ENCODE measurements at places on chromosomes 13 and 19.

DNA sequence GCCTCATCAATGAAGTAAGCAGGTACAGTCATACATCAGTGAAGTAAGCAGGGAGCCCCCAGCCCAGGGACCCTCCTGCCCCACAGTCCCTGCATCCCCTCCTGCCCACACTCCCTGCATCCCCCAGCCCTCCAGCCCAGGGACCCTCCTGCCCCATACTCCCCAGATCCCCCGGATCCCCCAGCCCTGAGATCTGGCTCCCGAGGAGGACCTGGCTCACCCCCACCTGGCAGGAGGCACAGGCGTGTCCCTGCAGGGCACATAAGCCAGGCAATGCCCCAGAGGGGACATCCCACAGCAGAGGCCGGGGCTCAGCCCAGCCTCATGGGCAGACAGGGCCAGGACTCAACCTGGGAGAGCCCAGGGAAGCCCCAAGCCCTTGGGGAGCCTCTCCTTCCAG is 53.6 kb upstream of the TPM4 start:
- no peak for DNase-seq

DNA sequence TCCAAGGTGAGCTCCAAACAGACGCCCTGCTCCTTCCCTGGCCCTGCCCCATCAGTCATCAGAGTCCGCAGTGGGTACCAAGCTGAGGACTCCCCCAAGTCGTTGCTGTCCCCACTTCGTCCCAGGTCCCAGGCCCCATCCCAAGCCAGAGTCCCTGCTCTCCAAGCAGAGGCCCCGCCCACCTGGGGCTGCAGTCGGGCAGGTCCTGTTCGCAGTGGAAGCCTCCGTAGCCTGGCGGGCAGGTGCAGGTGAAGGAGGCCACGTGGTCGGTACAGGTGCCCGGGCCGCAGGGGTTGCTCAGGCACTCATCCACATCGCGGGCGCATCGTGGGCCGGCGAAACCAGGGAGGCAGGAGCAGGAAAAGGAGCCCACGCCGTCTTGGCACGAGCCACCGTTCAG is 19.4 kb downstream of the NOTCH3 start:
- DNase-seq = no peak

GRCh38 chr13:20057963-20058362 is 99.4 kb downstream of the ZMYM2 start:
- DNase-seq = no peak

DNA sequence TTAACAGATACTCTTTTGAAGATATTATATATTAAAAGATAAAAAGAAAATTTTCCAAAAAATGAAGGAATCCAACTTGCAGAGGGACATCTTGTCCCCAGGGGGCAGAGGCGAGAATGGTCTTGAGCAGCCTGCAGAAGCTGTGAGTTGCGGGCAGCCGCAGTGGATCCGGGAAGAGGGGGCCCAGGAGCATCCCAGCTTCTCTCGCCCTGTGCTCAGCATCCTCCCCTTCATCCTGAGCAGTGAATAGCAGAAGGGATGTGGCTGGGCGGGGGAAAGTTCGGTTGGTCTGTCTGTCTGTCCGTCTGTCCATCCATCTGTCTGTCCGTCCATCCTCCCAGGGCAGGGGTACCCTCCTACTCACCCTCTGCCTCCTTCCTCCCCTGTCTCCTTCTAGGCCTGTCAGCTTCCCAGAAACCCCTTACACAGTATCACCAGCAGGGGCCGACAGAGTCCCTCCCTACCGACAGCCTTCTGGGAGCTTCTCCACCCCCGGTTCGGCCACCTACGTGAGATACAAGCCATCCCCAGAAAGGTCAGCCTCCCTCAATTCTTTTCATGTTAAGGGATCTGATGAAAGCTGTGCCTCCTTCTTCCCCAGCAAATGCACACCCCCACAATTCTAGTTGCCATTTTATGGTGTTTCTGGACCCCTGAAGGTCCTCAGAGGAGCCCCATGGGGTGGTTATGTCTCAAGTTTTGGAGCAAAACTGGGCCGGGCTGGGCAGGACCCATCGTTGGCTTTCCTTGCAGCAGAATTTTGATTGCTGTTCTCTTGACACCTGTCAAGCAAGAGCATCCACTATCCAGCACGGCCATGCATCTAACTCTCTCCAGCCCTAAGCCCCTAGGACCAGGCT is 81.6 kb downstream of the DPF1 start:
- peak; percentile 66 for DNase-seq

GRCh38 chr13:67146523-67147130 is 83.5 kb downstream of the PCDH9 start:
- no peak for DNase-seq

DNA sequence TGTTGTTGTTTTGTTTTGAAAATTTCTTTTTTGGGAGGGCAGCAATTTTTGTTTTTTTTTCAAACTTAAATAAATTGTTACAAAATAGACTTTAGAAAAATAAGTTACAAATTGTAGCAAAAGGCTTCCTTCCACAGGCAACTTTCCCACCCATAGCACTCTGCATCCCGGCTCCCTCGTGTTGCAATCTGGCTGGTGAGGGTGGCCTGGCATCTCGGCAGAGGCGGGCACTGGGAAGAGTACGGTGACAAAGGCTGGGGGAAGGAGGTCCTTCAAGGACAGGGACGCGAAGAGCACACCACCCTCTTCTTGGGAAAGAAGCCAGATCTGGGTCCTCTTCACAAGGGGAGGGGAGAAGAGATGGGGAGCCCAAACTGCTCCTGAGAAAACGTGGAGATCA is 379.7 kb downstream of the OLFM4 start:
- no peak for DNase-seq

DNA sequence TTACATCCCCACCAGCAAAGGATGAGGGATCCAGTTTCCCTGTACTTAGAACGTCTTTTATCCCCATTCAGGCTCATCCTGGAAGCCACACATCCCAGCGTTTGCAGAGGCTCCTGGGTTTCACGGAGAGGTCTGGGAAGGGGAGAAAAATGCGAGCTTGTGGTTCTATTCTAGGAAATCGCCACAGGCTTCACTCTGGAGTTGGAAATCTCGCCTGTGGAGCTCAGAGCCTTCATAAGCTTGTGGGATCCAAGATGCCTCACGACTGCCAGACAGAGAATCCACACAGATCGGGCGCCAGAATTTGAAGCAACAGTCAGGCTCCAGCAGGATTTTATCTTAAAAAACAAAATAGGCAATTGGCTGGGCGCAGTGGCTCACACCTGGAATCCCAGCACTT is 157.9 kb downstream of the PTPRS start:
- DNase-seq = no peak

GRCh38 chr19:3175781-3176714 is 2.5 kb upstream of the S1PR4 start:
- DNase-seq = no peak

DNA sequence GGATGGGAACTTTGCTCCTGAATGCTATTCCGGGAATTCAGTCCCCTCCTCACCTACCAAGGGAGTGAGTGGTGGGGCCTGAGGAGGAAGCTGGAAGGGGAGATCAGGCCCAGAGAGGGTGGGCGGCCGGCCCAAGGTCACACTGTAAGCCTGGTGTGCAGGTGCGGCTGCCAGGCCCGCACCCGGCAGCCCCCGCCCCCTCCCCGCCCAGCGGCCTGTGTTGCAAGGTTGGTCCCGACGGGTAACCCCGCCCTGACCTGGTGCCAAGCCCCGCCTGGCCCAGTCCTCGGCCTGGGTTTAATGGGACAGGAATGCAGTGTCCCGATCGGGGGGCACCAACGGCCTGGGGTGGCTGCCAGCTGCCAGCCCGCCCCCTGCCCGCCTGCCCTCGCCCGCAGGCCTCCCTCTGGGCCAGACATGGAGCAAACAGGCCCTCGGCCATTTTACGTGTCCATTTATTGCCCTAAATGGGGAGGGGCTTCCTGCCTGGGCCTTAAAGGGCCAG is 5.5 kb downstream of the ZBTB7A start:
- DNase-seq = no peak

DNA sequence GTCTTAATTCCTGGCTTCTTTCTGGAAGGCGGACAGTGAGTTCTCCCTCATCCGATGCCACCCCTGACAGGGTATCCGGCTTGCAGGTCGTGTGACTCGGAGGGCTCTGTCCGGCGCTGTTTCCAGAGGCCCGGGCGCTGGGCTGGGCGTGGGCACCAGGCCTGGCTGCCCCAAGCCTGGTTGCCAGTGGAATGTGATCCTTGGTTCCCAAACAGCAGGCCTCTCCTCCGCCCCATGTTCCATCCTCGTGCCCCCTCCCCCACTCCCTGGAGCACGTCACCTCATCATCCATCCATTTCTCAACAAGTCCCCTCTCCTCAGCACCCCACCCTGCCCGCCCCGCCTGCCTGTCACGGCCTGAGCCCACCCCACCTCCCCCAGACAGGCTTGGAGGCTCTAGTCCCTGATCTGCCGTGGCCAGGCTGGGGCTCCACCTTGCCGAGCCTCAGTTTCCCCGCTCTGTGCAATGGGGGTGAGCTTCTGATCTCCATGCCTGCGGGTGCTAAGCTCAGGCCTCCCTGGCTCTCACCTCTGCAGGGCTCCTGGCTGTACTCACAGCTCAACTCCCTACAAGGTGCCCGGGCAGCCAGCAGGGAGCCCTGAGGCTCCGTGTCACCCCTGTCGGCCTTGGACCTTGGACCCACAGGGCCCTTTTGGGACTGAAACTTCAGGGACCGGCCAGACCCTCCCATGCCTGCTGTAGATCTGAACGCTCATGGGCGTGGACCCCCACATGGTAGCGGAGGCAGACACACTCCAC is 2.3 kb downstream of the TBXA2R start:
- no peak for DNase-seq

- no peak for DNase-seq
These were observed 184.0 kb downstream of the SLC7A1 start for GRCh38 chr13:29411481-29411880.

DNA sequence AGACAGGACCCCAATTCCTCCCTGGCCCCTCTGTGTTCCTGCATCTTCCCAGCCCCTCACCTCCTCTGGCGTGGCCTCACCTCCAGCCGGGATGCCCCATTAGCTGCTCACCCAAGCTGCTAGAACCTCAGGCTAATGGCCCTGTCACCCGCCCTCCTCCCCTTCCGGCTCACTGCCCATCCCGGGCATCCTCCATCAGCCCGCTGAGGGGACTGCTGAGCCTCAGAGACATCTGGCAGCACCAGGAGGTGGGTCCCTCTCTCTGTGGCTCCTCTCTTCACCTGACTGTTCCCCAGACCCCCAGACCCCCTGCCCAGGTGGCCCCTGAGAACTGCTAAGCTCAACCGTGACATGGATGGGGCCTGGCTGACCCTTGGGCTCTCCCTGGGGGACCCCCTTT is 2.9 kb downstream of the FFAR1 start:
- DNase-seq = no peak

DNA sequence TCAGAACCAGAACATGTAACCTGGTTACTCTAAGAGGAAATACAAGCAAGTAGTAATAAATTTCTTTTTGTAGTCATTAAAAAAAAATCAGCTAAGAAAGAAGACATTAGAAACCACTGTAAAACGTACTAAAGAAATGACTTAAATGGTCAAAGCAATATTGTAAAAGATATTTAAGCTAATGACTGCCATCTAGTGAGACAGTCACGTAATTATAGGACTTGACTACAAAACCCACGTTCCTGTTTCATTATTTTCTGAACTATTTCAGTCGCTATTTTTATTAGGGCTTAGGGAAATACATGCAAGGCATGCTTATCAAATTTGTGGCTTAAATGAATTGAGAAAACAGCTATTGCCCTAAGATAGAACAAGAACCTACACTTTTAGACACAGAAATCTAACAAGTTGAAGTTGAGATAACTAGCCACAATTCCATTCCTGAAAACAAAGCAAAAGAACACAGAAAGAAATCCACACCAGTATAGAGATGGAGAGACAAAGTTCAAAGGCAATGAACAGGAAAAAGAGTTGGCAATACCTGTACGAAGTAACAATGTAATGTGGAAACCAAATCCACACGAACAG is 17.9 kb downstream of the ALG5 start:
- DNase-seq = no peak

GRCh38 chr19:28794301-28794700 is 418.6 kb downstream of the UQCRFS1 start:
- no peak for DNase-seq

GRCh38 chr19:54096617-54097106 is 3.9 kb downstream of the OSCAR start:
- no peak for DNase-seq

DNA sequence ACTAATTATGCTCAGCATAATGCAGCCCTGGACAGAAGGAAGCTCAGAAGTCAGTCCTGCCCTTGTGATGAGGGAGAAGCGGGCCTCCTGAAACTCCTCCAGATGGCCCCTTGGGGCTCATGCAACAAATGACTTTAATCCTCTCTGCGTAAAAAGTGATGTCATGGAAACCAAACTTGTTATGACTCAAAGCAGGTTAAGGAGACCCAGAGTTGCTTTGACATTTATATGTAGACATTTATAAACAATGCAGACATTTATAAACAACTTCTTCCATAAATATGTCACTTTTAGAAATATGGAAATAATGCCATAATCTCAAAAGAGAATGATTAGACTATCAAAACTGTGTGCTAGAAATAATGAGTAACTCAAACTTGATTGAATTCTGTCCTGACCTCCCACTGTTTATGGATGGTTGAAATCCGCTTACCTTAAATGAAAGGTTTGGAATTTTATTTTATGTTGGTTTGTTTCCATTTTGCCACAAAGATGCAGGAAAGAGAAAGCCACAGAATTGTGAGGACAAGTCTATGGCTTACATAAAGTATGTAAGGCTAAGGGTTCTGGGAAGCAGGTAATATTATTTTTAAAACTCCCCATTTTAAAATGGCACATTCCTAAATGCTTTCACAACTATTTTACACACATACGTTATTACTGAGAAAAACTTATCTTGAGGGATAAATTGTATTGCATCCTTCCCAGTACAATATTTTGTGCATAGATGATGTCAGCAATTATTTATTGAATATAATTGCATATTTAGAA is 73.7 kb downstream of the CYSLTR2 start:
- DNase-seq = no peak

DNA sequence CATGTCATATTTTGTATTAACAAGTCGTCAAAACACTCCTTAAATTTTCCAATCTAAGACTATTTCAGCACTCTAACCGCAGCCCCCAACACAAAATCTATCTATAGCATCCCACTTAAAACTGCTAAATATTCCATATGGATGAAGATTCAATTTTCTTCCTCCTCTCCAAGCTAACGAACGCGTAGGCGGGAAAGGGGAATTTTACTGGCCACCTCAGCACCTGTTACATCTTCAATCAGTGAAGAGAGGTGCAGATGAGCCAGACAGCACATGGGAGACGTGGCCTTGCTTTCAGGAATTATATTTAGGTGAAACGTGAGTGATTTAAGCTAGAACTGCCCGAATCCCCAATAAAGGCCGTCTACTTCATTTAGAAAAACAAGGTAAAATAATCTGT is 1.1 kb downstream of the RBM26 start:
- peak; percentile 47 for DNase-seq
